ENCODE measurements at places on chromosomes 2 and 18.

GRCh38 chr2:162118166-162119031, 33.6 kb downstream of the GCG start:
- no peak for DNase-seq

DNA sequence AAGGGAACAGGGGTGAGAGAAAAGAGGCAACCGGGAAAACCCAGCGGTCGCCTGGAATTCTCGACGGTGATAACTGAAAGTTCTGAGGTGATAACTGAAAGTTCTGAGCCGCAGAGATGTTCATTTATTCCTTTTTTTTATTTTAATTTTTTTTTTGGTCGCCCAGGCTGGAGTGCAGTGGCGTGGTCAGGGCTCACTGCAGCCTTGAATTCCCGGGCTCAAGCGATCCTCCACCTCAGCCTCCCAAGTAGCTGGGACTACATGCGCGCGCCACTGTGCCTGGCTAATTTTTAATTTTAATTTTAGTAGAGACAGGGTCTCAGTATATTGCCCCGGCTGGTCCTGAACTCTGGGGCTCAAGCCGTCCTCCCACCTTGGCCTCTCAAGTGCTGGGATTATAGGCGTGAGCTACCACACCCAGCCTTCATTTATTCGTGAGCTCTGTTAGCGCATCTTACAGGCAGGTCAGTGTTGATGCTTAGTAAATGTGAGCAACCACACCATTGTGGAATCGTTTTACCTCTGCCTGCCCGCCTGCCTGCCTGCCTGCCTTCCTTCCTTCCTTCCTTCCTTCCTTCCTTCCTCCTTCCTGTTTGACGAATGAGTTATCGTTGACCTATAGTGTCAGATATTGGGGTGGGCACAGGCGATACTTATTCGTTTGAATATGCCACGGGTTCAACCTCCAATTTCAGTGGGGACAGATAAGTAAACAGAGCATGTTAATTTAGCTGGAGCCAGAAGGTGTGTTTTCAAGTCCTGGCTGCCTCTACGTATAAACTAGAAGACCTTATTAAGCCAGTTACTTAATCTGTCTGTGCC, 557 bp upstream of the E2F6 start:
- DNase-seq = no peak

DNA sequence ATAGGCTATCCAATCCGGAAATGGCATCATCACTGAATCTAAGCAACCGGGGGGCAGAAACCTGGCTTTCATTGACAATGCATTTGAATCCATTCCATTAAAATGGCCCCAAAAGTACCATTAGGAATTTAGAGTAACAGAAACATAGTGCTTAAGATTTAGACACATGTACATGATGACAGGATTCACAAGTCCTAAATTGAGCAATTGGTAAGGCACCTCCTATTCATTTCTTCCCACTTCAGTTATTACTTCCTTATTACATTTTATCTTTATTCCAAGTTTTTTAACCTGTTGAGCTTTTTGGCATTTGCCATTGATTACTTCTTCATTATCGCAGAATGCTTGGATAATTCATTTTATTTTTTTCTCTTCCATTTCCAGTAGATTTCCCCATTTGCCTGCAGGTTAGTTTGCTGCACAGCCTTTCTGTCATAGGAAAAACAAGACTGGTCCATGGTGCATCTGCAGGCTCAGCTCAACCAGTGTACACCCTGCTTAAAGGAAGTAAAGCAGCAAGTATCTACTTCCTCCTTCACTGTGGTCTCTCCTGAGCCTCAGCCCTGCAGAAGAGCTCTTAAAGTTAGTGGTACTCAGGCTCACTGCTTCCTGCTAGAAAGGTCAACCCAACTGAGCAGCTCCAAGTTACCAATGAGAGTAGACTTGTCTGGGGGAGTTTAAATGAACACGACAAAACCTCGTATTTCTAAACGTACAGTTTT, 89.2 kb downstream of the DOCK10 start:
- DNase-seq = no peak

- DNase-seq = no peak
Observed at GRCh38 chr18:22624176-22624575, 206.5 kb upstream of the CTAGE1 start.

DNA sequence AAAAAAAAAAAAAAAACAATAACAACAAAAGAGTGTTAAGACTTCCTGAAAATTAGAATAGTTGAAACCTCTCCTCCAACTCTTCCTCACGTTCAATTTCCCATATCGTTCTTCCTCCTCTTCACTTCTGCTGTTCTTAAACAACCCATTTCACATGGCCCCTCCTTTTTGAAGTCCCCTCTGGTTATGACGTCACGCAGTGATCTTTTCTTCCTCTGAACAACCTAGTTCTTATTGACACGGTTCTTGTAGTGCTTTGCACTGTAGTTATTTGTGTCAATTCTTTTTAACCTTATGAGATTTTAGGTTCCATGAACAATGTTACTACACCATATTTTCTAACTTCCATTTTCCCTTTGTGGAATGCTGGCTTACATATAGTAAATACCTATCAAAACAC, 69.5 kb upstream of the RGPD4 start:
- no peak for DNase-seq

DNA sequence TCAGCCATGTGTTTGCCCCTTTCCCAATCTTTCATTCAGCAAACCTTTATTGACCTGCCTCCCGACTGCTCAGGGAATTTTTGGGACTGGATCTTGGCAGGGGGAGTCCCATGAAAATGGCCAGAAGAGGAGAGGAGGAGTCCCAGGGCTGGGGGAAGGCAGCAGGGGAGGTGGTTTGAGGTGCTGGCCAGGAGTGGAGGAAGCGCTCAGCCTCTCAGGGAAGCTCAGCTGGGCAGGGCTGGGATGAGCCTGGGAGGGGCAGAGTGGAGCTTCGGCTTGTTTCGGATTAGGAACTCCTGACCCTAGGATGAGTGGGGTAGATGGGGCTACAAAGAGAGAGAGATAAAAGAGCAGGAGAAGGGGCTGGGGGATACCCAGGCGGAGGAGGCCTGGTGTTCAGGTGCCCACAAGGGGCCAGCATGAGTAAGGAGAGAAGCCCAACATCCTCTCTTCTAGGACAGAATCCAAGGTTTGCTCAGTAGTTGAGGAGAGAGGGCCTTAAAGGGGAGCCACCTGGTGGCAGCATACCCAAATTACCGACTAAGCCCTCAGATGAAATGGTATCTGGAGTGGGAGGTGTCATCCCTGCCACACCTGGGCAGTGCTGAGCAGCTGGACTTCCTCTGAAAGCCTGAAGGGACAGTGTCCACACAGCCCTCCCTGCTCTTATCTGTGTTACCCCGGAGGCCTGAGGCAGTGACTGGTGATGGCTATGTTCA, 91.1 kb downstream of the INHBB start:
- no peak for DNase-seq

DNA sequence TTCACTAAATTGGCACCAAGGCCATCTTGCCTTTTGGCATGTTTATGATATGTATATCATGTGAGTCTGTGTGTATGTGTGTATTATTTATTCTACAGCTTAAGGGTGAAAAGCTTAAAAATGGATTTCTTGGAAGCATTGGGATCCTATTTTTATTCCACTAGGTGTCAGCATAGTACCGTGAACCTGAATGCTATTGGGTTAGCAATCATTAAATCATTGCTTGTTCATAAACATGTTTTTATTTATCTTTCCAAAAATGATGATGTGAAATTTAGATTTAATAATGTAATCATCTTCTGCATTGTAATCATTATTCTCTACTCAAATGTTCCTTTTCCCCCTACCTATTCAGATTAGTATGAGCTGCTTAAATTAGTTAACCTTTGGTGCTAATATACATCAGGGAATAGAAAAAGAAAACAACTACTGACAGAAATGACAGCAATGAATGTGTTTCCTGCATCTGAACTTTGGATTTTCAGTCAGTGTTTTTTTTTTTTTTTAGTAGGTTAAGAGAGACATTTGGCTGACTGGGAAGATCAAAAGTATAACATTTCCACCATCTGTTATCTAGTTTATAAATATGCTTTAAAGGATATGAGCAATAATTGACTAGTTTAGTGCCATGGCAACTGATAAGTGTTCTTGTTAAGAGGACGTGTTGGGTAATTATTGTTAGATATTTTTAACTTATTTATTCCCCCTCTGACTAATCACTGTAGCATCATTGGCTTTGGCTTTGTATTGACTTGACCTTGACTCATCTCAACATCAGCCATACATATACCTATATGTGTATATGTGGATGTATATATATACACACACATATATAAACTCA, 14.1 kb upstream of the ZSWIM2 start:
- no peak for DNase-seq

DNA sequence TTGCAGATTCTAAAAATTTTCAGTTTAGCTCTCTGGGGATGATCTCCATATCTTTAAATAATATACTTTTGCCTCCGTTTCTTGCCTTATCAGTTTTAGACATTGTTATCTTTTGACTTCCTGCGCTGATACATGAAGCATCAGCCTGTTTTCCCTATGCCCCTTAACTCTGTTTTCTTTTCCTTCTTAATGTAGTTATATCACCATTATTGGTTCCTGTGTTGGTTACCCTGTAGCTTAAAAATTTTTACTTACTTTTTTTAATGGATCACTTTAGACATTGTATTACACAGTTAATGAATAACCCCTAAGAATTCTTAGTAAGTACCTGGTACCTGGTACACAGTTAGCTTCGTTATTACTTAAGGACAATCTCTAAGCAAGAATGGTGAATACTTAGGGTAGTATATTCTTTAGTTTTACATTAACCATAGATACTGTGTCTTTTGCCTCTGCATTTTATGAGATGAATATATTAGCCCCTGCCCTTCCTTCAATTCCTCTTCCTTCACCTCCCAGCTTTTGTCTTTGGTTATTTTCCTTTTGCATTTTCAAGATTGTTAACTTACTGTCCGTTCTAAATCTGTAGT, 40.9 kb downstream of the BABAM2 start:
- DNase-seq = no peak

- no peak for DNase-seq
Observed at GRCh38 chr2:151762694-151763093, 28.4 kb upstream of the NEB start.

DNA sequence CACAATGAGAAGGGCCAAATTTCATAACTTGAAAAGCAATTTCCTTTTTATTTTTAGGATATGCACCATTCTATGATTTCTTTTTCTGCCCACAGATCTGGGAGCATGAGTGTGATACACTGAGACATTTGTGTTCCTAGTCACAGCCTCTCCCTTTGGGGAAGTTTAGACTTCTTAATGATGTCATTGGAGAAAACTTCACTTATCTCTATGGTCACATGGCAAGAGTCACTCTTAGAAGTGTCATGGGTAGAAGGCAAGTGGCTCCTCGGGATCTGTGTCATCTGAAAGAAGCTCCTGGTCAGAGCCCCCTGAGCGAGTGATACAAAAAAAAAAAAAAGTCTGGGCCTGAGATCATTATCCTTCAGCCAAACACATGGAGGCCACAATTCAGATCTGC, 62.5 kb upstream of the LGALSL start:
- DNase-seq = no peak

GRCh38 chr2:238743243-238744065, 104.4 kb upstream of the TWIST2 start:
- no peak for DNase-seq

DNA sequence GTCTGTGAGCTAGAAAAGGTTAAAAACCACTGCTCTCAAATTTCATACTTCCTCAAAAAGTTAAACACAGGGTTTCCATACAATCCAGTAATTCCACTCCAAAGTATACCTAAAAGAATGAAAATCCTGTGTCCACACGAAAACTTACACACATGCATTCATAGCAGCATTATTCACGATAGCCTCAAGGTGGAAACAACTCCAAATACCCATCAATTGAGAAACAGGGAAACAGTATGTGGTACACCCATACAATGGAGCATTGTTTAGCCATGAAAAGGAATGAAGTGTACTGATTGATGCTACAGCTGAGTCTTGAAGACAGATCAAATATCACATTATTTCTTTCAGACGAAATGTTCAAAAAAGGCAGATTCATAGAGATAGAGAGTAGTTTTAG, 36.7 kb downstream of the UXS1 start:
- no peak for DNase-seq

DNA sequence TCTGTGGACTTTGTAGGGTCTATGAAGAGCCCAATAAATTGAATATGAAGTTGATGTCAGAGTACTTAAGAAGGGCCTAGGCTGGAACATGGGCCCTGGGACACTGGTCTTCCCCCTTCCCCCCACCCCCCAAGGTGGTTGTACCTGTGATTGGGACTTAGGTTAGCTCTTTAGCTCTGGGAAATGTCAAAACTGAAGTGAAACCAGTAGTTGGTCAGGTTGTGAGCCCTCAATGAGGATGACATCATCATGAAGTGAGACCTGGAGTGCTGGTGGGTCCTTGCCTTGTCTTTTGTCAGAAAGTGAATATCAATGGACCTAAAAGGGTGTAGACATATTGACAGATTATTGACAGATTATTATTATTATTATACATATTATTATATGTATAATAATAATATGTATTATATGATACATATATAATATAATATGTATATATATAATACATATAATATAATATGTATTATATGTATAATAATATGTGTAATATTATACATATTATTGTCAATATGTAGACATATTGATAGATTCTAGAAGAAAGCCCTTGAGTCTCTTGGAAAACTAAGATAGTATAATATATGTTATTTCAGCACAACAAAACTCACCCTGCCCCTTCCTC, 5.4 kb downstream of the MARS2 start:
- no peak for DNase-seq

All from stimulated activated effector memory CD8-positive, alpha-beta T cell treated with anti-CD3 and anti-CD28 coated beads, Interleukin-12 subunit alpha, Interleukin-12 subunit beta, amount 100 ng/mL, for 72 hours (primary cell).